ENCODE measurements at places on chromosomes 3 and 15.

DNA sequence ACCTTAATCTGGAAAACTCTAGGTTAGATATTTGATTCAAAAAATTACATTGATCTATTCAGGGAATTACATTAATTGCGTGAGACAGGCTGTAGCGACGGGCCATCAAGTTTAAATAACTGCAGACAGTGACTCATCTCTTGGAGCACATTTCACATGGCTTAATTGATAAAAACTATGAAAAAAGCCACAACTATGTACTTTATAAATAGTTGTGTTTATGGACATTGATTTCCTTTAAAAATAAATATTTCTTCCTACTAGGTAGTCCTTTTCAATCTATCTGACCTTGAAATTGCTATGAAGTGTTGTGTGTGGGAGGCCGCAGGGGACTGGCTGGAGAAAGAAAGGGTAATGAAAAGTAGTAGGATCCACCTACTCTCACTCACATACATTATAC, 157.8 kb downstream of the IL1RAP start:
- no peak for DNase-seq

DNA sequence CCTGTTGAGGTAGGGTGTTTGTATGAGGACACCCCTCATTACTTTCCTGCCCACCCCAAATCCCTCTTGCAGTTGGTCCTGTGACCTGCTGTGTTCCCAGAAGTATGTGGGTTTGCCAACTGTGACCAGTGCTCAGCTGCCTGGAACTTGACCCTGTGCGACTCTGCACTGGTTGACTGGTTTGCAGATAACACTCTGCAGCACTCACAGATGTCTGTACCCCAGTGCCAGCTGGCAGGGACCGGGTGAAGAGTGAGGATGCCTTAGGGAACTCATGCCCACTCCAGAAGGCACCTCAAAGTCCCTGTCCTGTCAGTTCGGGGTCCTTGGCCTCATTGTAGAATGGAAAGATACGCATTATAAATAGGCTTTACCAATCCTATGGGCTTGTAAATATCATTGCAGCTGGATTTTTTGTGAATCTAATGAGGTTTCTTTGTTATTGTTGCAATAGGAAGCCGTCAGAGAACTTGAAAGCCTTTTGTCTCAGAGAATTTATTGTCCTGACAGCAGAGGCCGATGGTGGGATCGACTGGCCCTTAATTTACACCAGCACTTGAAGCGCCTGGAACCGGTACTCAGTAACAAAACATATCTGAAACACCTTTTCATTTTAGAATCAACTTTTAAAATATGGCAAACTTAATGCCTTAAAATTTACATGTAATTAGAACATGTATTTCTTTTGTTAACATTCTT, 18.2 kb downstream of the FAN1 start:
- no peak for DNase-seq

DNA sequence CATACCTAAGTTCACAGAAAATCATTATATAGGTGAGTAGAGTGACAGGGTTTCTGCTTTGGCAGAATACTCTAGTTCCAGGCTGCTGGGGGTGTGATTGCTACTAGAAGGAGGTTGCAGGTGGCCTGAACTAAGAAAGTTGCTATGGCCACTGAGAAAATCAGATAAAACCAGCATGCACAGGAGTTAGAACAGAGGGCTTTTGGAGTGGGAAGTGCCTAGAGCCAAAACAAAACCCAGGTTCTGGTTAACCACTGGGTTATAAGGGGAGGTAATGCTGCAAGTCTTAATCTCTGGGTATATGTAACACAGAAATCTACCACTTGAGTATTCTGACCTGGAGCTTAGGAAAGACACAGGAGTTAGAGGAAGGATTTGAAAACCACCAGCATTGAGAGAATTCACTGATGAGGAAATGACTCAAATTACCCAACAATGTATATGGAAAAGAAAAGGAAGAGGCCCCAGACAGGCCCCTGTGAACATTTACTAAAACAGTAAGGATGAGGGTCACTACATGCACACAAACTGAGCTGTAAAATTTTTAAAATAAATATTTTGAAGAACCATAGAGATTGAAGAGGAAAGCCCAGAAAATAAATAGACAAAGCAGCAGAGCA, 60.0 kb downstream of the PLOD2 start:
- DNase-seq = no peak

- no peak for DNase-seq
Measured at GRCh38 chr3:42733501-42734262, 31.1 kb upstream of the HHATL start.
